Urothelium cell line (cell line): ENCODE measurements at places on chromosomes 3 and 15.

DNA sequence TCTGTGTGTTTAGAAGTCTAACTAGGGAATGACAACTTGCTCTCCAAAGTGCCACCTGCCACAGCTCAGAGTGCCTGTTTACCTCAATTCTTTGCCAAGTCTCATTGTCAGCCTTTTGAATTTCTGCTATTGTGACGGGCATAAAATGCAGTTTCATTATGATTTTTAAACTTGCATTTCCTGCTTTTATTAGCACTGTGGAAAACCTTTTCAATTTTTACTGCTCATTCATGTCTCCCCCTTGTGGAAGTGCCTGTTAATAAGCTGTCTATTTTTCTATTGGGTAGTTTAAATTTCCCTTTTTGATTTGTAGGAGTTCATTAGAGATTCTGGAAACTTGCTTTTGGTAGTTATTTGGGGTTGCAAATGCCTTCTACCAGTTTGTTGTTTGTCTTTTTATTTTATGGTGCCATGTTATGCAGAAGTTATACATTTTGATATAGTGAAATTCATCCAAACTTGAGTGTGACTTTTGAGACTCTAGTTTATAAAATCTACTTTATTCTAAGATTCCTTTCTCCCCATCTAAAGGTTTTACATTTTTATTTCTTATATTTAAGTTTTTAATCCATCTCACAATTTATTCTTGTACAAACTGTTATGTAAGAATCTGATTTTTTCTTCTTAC, 53.9 kb upstream of the FRMD4B start:
- no peak for DNase-seq

GRCh38 chr15:34951993-34952392, 17.5 kb downstream of the AQR start:
- DNase-seq, result no peak

DNA sequence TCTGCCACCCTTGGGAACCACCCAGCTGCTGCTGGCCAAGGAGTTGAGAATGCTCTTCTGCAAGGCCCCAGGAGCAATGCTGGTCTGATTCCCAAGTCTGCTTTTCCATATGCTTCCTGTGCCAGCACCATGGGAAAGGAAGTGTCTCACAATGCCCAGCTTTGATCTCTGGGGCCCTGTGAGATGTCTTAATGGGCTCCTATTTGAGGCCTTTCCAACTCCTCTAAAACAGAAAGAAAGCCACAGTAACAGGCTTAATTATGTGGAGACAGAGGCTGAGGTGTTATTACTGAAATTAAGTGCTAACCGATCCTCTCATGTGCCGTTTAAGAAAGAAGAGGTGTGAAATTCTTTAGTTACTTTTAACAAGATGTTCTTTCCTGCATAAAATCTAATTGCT, 4.5 kb downstream of the EOGT start:
- no peak for DNase-seq

- DNase-seq, result no peak
Observed at GRCh38 chr15:45660231-45660979, 25.6 kb downstream of the SQOR start.

DNA sequence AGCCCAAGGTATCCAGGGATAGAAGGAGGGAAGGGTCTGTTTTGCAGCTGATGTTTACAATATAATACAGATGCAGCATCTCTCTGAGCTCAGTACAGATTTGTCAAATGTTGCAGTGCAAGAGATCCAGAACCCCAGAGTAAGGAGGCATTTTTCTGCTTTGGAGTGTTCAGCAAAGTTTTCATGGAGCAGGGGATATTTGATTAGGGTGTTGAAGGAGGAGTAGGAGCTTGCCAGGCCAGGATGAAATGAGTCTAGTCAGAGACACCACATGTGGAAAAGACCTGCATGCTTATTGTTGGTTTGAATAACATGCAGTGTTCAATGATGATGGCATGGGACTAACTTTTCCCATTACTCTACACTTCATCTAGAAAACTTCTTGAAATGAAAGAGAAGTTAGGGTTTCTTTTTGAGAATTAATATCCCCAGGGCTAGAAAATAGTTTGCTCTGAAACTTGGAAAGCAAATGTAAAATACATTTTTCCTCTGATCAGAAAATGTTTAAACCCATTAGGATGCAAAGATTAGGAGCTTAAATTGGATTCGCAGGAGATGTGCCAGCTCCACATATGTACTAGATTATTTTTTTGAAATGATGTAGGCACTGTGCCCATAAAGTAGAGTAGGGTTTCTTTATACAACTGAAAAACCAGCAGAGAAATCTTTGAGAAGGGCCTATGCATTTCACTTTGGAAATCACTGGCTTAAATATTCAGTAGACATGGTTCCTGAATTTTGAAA, 243.8 kb downstream of the CACNA2D3 start:
- DNase-seq, result no peak

- no peak for DNase-seq
Observed at GRCh38 chr3:193030276-193030675, 112.6 kb upstream of the MB21D2 start.

DNA sequence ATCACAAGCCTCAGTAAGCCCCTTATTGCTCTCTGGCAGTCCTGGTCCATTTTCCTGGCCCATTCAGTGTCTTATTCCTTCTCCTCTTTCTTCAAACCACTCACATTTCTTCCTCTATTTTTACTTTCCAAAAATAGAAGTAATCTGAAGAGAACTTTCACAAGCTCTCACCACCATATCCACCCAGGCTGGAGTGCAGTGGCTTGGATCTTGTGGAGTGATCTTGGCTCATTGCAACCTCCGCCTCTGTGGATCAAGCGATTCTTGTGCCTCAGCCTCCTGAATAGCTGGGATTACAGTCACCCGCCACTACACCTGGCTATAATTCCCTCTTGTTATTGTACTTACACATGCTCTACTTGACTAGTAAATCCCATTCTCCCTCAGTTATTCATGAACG, 16.8 kb downstream of the ARMC8 start:
- no peak for DNase-seq
